ENCODE measurements at places on chromosomes 2 and 18.

GRCh38 chr2:184906709-184907108, 308.4 kb downstream of the ZNF804A start:
- DNase-seq, result no peak

GRCh38 chr18:62226047-62226446, 39.0 kb downstream of the RELCH start:
- DNase-seq, result no peak

DNA sequence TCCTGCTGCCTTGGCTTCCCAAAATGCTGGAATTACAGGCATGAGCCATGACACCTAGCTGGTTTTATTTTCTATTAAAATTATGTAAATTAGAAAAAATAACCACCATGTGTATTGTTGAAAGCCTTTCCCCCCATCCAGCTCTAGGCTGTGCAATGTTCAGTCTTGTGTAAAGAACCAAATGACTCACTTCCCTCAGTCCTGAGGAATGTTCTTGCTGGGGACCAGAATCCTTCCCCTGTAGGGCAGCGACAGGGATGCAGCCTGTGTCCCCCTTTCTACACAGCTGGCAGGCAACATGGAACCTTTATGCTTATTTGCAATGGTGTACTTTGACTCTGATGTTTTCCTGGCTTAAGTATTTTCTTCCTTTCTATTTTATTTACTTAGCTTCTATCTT, 29.4 kb downstream of the AOX1 start:
- DNase-seq, result no peak

- DNase-seq, result no peak
Measured at GRCh38 chr2:101256316-101256715, 3.6 kb downstream of the CNOT11 start.

DNA sequence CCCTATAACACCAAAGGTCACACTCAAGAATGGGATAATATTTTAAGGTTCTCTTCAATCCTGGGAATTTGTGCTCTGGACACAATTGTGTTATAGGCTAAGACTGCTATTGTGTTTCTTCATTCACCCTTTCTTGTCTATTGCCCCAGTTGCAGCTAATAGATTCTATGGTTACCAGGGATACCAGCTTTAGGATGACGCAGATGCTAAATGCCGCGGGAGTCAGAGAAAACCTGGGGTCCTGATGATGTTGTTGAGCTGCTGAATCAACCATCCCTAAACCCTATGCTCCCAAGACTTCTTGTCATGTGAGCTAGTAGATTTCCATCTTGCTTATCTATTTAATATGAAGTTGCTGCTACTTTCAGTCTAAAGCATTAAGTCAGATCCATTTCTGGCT, 5.4 kb downstream of the CRYGD start:
- no peak for DNase-seq

GRCh38 chr2:159094173-159094737, 125.8 kb downstream of the TANC1 start:
- DNase-seq, result no peak

GRCh38 chr2:46700435-46700834, 215.2 kb downstream of the MCFD2 start:
- no peak for DNase-seq

DNA sequence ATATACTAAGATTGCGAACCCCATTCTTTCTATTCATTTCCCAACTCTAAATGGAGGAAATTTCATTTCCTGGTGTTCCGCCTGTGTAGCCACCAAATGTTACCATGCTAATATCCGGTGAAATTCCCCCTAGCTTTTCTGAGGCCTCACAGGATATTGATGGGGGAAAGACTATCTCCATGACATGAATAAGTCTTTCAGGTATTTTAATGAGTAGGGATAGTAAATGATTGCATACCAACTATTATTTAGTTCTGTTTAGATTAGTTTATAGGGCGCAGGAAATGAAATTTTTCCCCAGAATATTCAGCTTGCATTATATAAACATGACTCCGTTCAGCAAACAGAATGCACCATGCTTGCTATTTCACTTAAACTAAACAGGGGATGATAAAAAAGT, 55.4 kb downstream of the COL5A2 start:
- no peak for DNase-seq

GRCh38 chr18:21980744-21981143, 188.6 kb upstream of the GATA6 start:
- DNase-seq, result no peak

DNA sequence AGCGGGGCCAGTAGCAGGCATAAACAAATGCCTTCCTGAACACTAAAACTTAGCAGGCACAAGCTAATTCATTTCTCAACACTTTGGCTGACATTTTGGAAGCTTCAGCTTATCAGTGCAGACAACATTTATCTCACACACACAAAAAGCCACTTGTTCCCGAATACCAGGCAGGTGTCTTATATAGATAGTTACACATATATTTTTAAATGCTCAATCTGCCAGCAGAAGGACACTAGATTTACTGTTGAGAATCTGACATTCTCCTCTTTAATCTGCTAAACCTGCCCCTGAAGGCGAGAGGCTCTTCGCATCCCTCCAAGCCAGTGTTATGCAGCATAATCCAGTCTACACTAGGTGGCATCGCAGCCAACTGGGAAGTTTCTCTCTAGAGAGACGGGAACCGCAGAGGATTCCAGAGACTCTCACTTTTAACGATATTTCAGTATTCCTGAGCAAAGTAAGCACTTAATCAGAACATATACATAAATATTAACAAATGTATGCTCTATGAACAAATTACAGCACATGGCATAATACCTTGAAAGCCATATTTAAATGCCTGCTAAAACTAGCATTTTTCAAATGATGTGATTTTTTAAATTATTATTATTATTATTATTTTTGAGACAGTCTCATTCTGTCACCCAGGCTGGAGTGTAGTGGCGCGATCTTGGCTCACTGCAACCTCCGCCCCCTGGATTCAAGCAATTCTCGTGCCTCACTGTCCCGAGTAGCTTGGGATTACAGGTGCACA, 90.2 kb upstream of the SCG2 start:
- DNase-seq, result no peak

GRCh38 chr2:187434342-187434785, 13.7 kb downstream of the CALCRL start:
- no peak for DNase-seq

DNA sequence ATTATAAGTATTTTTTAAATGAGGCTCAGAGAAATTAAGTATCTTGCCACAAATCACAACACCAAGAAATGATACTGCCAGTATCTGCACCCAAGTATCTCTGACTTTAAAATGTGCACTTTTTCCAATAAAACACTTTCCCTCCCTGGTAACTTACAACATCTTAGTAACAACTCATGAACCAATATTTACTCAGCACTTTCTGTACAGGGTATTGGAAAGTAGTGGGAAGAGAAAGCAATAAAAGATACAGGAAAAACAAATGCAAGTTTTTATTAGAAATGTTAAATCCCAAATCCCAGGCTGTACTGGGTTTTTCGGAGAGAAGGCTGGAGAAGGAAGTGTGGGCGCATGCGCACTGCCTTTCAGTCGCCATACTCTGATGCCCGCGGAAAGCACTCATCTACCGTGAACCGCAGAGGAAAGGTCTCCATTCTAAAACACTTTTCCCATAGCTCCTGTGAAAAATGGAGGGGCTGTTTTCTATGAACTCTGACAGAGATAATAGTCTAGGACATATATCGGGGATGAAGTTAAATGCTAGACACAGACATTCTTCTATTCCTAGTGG, 52.1 kb downstream of the L3MBTL4 start:
- no peak for DNase-seq

DNA sequence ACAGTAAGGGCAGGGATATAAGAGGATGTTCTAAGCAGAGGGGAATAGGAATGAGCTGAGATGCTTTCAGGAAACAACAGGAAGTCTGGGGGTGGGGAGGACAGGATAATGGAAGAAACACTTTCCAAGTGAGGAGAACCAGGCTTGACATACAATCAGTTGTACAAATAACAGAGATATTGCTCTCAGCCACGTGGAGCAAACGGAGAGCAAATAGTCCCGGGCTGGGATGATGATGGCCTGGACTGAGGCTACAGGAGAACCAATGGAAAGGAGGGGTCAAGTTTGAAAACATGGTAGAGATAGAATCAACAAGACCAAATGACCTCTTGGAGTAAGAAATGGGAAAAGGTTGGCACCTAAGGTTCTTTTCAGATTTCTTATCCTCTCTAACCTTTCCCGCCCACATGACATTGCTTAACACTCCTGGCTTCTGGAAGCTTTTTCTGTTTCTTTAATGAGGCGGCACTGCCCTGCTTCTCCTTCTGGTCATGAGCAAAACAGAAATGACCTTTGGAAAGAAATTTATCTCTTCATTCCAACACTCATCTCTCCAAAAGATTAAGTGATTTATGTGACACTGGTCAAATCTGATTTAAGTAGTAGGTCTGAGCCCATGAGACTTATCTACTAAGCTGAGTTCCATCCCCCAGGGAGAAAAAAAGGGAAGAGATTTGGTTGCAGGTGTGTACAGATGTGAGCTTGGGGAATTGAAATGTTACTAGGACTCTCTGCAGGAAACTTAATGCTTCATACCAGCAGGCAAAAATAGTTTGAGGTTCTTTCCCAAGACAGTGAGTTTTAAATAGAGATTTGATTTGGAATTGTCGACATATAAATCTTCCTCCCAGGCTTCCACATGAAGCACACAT, 442.9 kb upstream of the HNRNPA3 start:
- DNase-seq, result no peak

GRCh38 chr18:79386547-79386946, 9.2 kb upstream of the NFATC1 start:
- DNase-seq, result no peak

DNA sequence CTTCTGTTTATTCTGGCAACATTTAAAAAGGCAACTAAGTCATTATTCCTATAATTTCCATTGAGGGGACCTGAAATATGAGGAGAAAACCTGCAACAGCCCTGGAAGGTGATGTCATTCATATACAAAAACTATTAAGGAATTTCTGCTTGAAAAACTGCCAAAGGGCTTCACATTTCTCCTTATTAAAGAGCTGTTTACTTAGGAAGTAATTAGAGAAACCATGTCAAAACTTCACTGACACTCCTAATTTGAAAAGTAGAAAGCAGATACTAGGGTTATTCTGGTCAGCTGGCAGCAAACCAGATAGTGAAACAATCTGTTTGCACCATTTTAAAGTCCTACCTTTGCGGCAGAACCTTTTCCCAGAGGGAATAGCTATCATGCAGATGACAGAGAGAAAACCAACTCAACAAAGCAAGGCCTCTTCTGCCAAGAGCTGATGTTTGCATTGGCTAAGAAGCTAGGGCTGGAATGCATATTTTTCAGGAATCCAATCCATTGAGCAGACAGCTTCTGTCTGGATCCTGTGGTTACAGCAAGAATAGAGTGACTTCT, 592.2 kb upstream of the SYT4 start:
- DNase-seq, result no peak

GRCh38 chr2:217743966-217744761, 258.6 kb downstream of the TNS1 start:
- no peak for DNase-seq

DNA sequence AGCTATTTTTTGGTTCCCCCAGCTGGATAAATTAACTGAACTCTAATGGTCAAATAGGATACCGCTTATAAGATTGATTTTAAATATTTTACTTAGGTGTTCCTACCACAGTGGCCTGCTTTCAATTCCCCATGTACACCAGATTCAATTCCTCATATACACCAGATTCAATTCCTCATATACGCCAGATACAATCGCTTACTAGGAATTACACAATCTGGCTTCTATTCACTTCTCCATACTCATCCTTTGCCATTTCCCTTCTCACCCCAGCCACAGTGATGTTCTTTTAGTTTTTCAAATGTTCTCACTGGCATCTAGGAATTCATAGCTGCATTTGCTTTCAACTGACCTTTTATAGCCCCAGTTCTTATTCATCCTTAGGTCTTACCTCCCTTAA, 66.5 kb downstream of the SLC40A1 start:
- DNase-seq, result no peak

DNA sequence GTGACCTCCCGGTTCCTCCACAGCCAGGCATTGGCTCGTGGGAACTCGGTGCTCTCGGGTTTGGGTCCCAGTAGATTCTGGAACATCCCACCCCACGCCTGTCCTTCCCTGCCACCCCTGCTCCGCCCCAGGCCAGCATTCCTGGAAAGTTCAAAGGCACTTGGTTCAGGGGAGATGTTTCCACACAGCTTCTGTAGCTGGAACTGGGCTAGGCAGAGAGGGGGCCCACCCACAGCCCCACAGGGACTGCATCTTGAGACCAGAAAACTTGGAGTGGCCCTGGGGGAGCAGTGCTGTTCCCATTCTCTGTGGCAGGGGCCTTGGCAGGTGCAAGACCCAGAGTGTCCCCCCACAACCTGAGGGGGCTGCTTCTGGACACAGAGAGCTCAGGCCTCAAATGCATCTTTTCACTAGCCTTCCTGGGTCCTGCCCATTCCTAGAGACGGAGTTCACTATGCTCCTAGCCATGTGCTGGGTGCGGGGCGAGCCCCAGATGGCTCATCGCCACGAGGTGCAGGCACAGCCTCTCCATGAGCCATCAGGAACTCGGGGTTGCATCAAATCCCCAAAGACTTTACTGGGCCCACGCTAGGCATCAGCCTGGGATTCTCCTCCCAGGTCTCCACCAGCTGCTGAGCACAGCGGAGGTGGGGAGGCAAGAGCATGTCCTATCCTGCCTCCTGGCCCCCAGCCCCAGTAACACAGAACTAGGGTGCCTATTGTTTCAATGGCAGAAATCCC, 68.7 kb downstream of the ZFP36L2 start:
- DNase-seq, result no peak

DNA sequence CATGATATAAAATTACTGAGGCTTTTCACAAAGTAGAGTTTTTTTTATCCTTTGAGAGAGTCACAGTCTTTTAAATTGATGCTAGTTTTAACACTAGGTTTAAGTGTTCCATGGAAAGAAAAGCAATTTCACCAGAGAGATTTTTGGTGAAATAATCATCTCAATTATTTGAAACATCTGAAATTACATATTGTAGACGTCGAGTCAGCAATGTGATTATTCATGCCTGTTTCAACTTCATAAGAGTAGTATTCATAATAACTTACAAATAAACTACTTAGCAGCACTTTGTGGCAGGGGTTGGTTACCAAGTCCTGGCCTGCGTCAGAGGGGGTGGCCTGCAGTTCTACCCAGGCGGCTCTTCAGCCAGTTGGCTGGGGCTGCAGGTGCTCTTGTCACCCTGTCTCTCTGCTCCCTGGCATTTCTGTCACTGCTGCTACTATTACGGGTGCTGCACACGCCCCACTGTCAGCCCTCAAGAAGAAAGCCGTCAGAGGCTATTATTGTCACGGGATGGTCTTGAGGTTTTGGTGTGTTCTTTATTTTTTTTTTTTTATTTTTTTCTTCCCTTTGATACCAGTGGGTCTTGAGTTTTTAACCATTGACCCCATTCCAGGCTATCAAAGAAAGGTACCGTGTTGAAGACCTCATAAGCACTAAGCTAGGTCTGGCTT, 50.4 kb downstream of the MALT1 start:
- DNase-seq, result no peak

DNA sequence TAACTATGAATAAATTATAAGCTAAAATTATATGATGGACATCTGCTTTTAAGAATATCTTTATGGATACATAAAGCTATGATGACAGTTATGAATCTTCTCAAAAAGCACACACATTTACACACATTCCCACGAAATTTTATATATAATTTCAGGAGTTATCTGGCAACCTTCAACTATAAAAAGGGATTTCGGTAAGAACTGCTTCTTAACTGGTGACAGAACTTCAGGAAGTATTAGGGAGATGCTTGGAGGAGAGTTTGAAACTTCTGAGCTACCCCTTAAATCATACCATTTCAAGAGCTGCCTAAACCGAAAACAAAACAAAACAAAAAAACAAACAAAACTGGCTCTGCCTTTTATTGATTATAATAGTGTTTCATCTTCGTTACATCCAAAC, 399.4 kb downstream of the ZEB2 start:
- DNase-seq, result no peak

GRCh38 chr18:7064346-7064745, 53.3 kb downstream of the LAMA1 start:
- DNase-seq, result no peak

Measured in stimulated activated CD8-positive, alpha-beta memory T cell treated with anti-CD3 and anti-CD28 coated beads, Interleukin-4, amount 100 ng/mL, for 1 hour (primary cell).